ENCODE measurements at places on chromosomes 7 and 10. TPM values are rescaled to one million over a fixed set of nuclear protein-coding genes. Genes with fewer than 3 reads are reported as not detected.

The GIMAP5 gene
- 7.9 TPM for total RNA-seq

GRCh38 chr7:21103426-21104123, 316.9 kb upstream of the SP8 start:
- no peak for DNase-seq

The AKR1C8 gene
- total RNA-seq: not detected

- no peak for DNase-seq
Observed at GRCh38 chr7:111108496-111108895, 17.6 kb downstream of the LRRN3 start.
